Stomach (tissue), 19 donors: ENCODE measurements at places on chromosomes 6 and 20. TPM values are rescaled to one million over a fixed set of nuclear protein-coding genes. Genes with fewer than 3 reads are reported as not detected.

GRCh38 chr6:124747349-124747748 lies 214.9 kb upstream of the RNF217 start:
- peak; percentile 46 for DNase-seq

- no peak for DNase-seq
These were observed 14.6 kb upstream of the PHF20 start for GRCh38 chr20:35757098-35757705.

GRCh38 chr6:156982168-156982567 lies 205.0 kb downstream of the ARID1B start:
- DNase-seq, result no peak

Gene GRM1
- total RNA-seq, result not detected

DNA sequence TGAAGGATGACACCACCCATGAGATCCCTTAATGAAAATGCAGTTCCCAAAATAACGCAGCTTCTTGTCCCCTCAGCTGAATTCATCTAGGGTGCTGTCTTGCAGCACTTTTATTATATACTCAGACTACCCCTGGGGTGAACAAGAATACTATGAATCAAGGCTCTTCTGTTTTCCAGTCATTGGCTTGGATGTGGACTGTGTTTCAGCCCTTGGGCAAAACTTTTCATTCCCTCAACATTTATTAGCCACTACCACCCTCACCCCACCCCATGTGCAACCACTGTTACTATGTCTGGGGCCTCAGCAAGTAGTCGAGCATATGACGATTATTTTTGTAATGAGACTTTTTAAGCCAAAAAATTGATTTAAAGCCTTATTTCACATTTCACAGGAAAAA lies 319.2 kb upstream of the PLN start:
- DNase-seq, result no peak

DNA sequence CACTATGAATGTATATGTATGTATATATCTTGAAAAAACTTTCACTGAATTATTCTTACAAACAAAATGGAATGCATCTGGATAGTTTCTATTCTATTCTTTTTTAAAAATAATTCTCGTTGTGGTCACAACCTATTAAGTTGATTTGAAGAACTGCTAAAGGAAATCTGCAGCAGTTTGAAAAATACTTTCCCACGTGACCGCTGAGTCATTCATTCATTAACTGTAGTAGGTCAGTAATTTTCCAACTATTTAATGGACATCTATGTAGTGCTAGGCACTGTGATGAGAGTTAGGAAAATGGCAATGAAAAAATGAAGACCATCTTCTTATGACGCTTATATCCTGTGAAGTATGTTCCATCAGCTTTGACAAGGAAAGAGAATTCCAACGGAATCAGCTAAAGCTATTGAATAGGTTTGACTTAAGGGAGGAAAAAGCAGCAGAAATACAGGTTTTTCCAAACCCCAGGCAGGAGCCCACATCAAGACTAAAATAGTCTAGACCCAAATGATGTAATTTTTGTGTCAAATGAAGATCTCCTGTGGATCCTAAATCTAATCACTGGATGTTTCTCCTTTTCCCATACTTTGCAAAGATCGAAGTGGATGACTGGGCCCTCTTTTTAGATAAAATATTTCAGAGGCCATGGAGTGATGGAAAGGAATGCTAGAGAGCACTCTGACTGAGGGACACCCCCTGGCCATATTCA lies 4.1 kb upstream of the EFHC1 start:
- DNase-seq, result no peak

Gene TINAG
- total RNA-seq, result not detected

Gene GCNT2
- total RNA-seq, result 132 TPM

DNA sequence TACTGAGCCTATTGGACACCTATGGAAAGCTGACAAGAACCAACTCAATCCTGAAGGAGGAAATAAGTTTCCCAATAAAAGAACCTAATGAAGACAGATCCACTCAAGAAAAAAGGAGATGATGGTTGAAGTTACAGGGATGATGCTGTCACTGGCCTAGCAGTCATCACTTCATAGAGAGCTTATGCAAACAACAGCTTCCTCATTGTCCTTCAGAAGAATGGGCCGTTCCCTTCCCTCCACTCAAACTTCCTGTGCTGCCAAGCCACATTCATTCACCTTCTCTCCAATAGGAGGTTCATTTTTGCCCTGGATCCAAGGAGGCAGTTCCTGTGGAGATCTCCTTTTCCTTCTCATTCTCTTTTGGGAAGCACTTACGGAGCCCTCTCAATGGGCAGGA lies 13.8 kb upstream of the PM20D2 start:
- no peak for DNase-seq

Gene CFAP206
- total RNA-seq, result not detected

Gene RIPOR2
- 12.5 TPM for total RNA-seq

DNA sequence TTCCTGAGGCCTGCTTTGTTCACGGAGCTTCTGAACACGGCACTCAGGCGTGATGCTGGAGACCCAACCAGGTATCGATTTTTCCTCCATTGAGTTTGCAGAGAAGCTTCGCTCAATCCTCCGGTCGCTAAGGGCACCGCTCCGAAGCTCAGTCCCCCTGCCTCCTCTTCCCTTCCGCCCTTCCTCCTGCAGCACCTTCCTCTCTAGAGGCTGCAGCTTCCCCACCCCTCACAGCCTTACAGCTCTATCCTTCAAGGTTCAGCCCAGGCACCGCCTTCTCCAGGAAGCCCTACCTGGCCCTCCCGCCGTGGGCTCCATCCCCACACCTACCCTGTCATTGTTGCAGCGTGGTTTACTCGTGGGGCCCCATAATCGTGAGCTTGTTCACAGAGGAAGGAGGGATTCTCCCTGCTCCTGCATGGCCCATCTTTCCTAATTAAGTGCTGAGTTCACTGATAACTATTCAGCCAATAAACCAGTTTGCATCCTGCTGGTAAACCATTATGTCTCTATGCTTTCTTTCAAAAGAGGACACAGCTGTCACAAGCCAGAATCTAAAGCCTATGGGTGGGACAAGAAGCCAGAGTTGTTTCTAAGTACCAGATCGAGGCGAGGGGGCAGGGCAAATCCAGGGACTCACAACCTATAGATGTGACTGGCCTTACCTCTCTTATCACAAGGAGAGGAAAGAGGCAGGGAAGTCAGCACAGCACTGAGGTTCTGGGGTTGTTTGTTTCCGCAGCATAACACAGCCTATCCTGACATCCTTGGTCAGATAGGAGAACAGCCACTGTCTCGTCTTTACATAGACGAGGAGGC lies 152.0 kb downstream of the GRM4 start:
- DNase-seq, result no peak

- DNase-seq, result no peak
These were observed 69.3 kb downstream of the LY86 start for GRCh38 chr6:6657820-6658217.

Gene NRN1
- not detected for total RNA-seq

DNA sequence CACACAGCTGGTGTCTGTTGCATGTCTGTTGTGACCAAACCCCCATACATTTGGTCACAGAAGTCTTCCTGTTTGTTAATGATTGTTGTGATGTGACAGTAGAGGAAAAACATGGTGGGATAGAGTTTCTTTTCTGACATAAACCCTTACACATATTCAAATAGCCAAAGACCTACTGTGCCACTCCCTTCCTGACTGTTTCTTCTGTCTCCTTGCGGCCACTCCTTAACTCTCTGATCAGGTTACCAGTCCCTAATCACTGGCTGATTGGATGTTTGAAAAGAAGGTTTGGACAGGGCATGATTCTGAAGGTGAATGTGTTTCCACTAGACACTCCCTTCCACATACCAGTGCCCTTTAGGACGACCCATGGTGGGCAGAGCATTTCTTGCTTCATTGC lies 101.2 kb downstream of the SCP2D1 start:
- DNase-seq, result no peak

DNA sequence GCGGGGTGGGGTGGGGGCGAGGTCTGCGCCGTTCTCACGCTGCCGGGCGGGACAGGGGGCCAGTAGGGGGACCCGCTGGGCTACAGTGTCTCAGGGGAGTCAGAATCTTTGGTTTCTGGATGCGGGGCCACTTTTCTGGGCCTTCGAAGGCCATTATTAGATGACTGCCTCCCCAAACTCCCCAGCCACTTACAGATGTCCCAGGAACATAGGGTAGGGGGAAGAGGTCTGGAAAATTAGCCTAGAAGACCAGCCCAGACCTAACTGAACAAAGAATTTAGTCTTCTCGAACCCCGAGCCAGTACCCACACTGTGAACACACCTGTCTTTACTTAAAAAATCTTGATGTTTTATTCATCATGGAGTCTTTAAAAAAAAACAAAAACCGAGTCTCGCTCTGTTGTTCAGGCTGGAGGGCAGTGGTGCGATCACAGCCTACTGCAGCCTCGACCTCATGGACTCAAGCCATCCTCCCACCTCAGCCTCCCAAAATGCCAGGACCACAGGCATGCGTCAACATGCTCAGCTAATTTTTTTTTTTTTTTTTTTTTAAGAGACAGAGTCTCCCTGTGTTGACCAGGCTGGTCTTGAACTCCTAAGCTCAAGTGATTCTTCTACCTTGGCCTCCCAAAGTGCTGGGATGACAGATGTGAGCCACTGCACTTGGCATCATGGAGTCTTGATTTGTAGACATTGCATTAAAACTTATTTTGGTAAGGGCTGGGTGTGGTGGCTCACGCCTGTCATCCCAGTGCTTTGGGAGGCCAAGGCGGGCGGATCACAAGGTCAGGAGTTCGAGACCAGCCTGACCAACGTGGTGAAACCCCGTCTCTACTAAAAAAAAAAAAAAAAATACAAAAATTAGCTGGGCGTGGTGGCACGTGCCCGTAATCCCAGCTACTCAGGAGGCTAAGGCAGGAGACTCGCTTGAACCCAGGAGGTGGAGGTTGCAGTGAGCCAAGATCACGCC lies 3.3 kb upstream of the SLC29A1 start:
- DNase-seq, result no peak

- DNase-seq, result no peak
These were observed 43.2 kb upstream of the BMP5 start for GRCh38 chr6:55918639-55919038.
